Fibroblast of villous mesenchyme (primary cell): ENCODE measurements at places on chromosomes 11 and 22. TPM values are rescaled to one million over a fixed set of nuclear protein-coding genes. Genes with fewer than 3 reads are reported as not detected.

DNA sequence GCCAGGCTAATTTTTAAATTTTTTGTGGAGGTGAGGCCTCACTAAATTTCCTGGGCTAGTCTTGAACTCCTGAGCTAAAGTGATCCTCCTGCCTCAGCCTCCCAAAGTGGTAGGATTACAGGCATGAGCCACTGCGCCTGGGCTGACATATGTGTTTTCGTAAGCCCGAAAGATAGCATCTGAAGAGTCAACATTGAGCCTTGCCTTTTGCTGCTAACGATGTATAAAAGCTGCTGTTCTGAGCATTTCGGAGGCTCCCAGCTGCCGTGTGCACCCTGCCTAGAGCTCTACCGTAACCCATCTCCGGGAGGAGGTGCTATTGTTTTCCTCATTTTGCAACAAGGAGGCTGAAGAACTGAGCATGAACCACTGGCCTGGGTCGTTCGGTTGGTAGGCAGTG is 18.1 kb upstream of the PPP6R3 start:
- no peak for DNase-seq

DNA sequence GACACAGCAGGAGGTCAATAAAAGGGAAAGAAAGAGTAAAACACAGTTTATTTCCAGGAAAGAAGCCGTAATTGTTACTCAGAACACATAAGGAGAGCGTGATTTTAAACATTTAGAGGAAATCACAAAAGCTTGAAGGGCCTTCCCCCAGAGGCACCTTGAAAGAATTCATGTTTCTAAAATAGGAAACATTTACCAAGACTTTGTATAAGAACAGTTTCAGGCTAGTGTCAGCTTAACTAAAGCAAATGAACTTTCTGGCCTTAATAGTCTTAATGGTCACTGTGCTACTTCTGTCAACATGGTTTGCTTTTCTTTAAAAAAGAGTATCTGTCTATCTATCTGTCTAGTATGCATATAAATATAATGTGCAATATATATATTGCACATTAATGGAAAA is 208.8 kb downstream of the CNTN5 start:
- DNase-seq, result no peak

DNA sequence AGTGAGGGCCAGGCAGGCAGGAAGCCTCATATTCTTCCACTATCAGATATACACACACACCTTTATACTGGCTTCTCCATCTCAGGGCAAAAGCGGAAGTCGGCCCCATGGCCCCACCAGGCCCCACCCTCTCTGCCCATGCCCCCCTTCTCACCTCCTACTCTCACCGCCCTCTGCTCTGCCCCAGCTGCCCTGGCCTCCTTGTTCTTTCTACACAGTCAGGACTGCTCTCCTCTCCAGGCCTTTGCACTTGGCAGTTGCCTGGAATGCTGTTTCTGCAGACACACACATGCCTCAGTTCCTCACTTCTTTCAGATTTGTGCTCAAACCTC is 25.3 kb downstream of the OTOG start:
- DNase-seq, result no peak

DNA sequence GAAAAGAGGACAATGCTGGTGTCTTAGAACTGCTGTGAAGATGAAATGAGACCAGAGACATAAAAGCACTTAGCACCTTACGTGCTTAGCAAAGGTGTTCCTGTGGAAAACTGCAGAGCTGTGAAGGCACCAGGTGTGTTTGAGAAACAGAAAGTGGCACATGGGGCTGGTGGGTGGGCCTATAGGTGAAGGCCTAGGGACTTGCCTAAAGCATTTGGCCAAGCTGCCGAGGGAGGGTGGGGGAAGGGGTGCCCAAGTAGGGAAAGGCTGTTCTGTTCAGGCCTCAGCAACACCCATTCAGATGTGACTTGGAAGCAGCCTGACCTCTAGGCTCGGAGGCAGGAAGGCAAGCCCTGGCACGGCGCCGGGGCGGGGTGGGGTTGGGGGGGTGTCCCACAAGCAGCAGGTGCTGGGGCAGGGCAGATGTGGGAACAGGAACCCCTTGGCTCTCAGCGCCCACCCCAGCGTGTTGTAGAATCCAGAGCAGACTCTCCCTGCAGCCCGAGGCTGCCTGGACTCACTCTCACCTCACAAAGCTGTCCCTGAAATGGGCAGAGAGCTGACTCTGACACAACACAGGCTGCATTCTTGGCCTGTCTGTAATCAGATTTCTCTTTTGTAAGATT is 366.7 kb upstream of the NARS2 start:
- DNase-seq, result no peak

DNA sequence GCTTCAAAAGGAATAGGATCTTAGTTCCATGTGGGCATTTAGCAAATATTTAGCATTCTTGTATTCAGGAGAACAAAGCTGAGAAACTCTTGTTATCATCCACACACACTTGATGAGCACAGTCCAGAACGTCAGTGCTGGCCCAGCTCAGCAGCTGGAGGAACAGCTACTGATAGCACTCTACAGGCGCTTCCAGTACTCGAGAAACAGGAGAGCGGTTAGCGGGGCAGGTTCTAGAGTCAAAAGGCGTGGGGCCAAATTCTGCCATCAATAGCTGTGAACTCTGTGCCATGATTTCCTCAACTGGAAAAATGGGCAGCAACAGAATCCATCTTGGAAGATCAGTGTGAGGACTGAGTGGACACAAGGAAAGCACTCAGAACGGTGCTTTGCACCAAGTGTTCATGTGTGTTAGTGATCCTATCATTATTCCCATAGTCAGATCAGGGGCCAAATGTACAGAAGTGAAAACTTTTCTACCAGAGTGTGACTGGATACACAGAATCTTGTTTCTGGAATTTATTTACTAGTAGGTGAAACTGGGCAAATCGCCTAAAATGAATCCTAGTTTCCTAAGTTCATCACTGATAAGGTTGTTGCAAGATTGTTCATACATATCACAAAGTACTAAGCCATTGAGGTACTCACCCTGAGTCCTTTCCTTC is 3.2 kb downstream of the JOSD1 start:
- DNase-seq, result peak; percentile 44

GRCh38 chr11:57624864-57625263 is 24.8 kb downstream of the YPEL4 start:
- no peak for DNase-seq

GRCh38 chr22:45218976-45219375 is 21.7 kb downstream of the KIAA0930 start:
- no peak for DNase-seq

GRCh38 chr11:26708736-26709456 is 13.0 kb downstream of the SLC5A12 start:
- no peak for DNase-seq

- no peak for DNase-seq
Measured at GRCh38 chr11:128291007-128291406, 296.4 kb downstream of the ETS1 start.

DNA sequence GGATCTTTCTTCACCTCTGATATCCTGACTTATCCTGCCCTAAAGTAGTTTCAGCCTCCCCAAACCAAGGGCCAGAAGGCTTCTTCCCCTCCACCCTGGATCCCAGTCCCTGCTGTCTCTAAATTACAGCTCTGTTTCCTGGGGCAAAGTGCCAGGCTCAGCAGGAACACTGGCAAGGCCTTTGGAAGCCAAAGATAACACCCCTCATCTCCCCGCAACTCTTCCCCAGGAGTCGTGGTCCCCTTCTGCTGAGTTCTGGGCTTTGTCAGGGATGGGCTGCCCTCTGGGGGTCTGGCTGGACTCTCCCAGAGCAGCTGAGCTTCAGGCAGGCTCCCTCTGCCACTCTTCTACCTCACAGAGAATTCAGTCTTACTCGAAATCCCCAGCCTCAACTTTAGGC is 53.8 kb upstream of the AMPD3 start:
- DNase-seq, result no peak

Gene PARVB
- 19.0 and 30.9 TPM in 2 replicates for total RNA-seq

Gene RAB3IL1
- 6.9 and 10.6 TPM in 2 replicates for total RNA-seq

Gene SYCE3
- total RNA-seq, result not detected in 2 replicates

Gene DBX1
- total RNA-seq, result not detected in 2 replicates

Gene OSM
- total RNA-seq, result 0.43 TPM in 1 of 2 replicates, not detected in the other

Gene LRRC51
- 4.3 and 5.5 TPM in 2 replicates for total RNA-seq

Gene OR2AT4
- total RNA-seq, result not detected in 2 replicates

Gene H19
- total RNA-seq, result 72.5 and 161 TPM in 2 replicates
